ENCODE measurements at places on chromosomes 1 and 21.

DNA sequence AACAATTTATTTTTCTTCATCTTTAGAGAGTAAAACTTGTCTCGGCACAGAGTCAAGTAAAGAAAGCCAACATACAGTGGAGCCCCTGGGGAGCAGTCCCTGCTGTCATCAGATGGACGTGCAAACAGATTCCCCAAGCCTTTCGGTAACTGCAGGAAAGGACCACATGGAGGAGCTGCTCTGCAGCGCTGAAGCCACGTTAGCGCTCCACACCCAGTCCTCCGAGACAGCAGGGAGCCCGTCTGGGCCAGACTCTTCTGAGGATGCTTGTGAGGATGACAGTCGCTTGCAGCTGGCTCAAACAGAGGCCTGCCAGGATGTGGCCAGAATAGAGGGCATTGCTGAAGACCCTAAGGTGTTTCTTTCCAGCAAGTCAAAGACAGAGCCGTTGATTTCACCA lies 77.1 kb upstream of the SCCPDH start:
- no peak for DNase-seq

GRCh38 chr1:32881871-32882850 lies 4.1 kb upstream of the HPCA start:
- no peak for DNase-seq

DNA sequence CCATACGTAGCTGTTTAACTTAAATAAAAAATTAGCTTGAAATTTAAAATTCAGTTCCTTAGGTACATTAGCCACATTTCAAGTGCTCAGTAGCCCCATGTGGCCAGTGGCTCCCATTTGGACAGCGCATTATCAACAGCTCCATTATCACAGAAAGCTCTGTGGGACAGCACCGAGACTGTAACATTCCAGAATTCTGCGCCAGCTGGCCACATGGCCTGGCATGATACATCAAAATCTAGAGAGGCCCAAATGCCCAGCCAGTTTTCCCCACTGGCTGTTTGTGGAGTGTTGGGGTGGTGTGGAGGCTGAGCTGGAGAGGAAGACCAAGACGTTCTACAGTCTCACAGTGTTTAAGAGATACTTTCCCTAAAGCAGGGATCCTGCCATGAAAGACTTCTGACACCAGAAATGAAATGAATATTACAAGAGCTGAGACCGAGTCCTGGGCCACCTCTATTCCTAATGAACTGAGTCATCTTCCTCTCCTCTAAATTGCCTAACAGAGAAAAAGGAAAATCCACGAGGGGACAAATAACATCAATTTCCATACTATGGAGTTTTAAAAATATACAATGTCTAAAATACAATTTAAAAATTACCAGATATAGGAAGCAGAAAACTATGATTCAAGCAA lies 27.3 kb upstream of the ACTA1 start:
- no peak for DNase-seq

DNA sequence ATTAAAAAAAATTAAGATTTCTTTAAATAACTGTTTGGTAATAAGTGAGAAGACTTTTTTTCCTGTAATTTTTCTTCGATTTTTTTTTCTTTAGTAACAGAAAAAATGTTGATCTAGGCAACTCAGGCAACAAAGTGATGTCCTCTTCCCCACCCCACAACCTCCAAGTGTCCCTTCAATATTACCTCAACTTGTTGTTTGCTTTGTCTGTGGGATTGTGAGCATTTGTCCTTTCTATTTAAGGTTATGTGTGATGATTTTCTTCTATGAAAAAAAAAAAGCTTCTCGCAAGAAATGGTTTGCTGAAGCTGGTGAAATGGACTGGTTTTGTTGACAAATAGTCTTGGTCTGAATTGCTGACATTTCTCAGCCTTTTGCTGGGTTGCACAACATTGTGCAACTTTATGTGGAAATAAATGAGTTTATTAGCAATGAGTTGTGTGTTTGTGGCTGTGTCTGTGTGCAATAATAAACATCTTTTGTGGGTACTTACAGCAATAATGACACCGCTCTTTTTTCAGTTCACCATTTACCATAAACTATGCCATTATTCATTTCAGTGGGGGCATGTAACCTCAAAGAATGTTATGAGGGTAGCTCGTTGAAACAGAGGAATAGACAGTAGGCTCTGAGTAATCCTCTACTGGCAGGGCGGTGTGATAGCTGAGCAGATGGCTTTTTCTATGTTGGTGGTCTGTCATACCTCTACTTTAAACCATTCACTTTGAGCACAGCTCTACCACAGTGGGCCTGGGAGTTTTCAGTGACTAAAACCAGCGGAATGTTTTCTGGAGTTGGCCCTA lies 218.4 kb downstream of the HLX start:
- DNase-seq: no peak

Data from activated T-helper 9 cell treated with anti-CD3 and anti-CD28 coated beads, Interleukin-2, amount 50 U/mL, for 16 hours (primary cell).